Stimulated activated CD8-positive, alpha-beta memory T cell treated with anti-CD3 and anti-CD28 coated beads, Interleukin-12 subunit alpha, Interleukin-12 subunit beta, amount 100 ng/mL, for 4 hours (primary cell): ENCODE measurements at places on chromosomes 16 and 17.

DNA sequence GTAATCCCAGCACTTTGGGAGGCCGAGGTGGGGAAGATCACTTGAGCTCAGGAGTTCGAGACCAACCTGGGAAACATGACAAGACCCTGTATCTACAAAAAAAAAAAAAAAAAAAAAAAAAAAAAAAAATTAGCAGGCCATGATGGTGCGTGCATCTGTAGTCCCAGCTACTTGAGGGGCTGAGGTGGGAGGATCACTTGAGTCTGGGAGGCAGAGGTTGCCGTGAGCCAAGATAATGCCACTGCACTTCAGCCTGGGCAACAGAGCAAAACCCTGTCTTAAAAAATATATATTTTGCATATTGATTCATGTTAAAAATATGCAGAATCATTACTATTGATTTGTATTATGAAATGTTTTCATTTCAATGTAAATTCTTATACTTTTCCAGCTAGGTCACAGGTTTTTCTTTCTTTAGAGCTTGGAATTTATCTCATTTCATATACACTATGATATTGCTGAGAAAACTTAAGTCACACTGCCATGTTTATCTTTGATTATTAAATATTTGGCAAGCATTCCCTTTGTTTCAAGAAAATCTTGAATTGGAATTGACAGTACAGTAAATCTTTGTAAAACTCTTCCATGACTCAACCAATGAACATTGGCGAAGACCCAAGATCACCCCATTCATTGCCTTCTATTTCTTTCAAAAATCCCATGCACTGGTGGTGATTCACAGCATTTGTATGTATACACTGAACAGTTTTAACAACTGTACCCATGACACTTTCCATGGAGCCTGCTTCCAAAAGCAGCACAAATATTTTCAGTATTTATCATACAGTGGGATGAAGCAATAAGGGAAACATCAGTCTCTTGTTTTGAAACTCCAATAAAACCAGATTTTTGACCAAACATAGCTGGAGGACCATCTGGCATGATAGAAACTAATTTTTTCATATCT, 83.5 kb upstream of the TNRC6A start:
- no peak for DNase-seq

- DNase-seq, result no peak
Measured at GRCh38 chr16:57609541-57610401, 18.7 kb upstream of the ADGRG1 start.

DNA sequence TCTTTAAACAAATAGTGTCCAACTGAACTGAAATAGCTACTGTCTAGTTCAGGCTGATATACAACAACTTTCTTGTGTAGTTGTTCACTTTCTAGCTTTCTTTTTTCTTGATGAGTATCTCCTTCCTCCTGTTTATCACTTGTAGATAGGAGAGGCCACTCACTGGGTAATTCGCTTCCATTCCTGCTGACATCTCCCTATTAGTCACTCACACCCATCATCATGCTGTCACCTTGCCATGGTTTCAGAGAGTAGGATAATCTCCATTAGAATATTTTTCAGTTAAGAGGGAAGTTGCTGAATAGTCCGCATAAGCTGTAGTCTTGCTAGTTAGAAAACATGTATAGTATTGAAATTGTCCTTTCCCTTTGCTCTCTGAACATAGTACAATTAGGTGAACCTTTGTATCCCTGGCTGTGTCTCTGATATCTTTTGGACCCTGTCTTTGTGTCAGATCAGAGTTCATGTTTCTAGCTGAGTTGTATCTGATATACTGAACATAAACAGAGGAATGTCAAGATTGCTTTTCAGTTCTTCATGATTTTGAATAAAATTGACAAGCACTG, 64.4 kb upstream of the RASL10B start:
- DNase-seq, result no peak

DNA sequence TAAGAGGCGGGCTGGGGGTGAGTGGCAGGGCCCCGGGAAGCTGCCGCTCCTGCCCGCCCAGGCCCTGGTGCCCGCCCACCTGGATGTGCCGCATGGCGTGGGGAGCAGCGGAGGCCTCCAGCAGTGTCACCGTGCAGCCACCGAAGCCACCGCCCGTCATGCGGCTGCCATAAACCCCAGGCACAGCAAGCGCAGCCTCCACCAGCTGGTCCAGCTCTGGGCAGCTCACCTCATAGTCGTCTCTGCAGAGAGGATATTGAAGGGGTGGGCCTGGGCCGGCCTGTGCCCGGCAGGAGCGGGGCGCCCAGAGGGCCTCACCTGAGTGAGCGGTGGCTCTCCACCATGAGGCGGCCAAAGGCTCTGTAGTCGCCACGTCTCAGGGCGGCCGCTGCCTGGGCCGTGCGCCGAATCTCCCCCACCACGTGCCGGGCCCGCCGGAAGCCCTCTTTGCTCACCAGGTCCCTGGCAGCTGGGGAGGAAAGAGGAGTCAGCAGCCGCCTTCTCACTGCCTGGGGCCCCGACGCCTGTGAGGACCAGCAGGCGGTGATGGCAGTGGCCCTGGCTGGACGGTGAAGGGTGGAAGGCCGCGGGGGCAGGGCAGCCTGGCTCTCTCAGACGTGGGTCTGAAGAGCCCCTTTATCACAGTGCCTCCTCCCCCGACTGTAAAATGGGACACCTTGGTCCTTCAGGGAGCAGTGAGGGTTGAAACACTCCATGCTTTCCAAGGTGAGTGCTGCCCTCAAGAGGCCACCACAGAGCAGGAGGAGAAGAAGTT, 6.7 kb downstream of the GALK1 start:
- DNase-seq, result no peak

DNA sequence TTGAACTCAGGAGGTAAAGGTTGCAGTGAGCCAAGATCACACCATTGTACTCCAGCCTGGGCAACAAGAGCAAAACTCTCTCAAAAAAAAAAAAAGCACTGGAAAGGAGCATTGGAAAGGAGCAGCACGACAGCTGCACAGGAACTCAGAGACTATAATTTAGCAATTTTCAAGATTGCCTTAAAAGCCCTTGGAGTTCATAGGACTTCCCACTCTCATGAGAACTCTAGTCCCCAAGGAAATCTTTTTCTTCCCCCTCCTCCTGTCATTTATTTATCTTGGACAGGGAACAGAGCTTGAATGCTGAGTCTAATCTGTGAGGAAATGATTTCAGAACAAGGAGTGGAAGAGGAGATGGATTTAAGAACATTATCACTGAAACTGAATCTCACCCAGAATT, 69.0 kb downstream of the PLXDC1 start:
- DNase-seq, result no peak

GRCh38 chr17:37662353-37662752, 19.1 kb upstream of the DDX52 start:
- DNase-seq, result no peak

DNA sequence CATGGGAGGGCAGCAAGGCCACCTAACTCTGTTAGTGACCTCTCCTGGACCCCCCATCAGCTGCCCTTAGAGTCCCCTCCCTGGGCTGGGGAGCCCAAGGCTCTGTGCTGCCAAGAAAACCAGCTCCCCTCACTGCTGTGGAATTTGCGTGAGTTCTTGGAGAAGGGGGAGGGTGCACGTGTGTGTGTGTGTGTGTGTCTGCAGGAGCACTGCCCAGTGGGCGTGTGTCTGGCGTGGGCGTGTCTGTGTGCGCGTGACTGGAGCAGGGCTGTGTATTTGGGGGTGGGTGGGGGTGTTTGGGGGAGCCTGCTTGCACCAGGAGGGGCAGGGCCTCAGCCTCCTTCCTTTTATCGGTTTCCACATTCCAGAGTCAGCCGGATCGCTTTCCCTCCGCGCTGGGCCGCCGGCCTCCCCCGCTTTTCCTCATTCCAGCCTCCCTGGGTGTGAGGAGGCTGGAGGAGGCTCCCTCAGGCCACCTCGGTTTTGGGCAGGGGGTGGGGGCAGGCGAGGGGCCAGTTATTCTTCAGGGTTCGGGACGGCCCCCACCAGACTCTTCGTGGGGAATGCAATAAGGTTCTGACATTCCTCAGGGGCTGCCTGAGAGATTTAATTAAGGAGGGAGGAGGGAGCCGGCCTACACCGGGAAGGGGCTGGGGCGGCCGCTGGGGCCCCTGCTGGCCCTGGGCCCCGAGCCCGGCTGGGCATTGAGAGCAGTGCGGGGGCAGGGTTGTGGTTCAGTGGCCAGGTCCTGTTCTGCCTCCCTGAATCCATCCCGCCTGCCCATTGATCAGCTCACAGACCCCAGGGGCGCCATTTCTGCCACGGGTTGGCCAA, 2.5 kb downstream of the VASN start:
- DNase-seq, result no peak

- DNase-seq, result no peak
Measured at GRCh38 chr17:66829386-66829864, 5.5 kb upstream of the CACNG5 start.

- DNase-seq, result no peak
Measured at GRCh38 chr17:28041844-28042656, 427 bp upstream of the NLK start.

DNA sequence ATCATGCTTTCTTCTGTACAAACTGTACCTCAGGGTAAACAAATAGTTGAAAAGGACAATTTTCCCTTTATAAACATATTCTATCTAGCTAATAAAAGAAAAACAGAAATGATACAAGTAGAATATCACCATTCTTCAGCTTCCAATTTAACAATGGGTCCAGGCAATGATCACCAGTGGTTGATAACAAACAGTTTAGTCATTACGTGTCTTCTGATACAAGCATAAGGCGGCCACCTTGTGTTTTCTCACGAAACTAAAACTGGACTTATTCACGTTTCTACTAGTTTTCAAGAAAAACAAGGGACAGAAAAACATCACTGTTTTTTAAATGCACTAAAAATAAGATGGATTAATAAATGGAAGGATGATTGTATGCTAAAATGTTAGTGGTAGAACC, 58.3 kb downstream of the STH start:
- DNase-seq, result no peak

- no peak for DNase-seq
Measured at GRCh38 chr17:39787743-39788484, 50.2 kb downstream of the GRB7 start.

DNA sequence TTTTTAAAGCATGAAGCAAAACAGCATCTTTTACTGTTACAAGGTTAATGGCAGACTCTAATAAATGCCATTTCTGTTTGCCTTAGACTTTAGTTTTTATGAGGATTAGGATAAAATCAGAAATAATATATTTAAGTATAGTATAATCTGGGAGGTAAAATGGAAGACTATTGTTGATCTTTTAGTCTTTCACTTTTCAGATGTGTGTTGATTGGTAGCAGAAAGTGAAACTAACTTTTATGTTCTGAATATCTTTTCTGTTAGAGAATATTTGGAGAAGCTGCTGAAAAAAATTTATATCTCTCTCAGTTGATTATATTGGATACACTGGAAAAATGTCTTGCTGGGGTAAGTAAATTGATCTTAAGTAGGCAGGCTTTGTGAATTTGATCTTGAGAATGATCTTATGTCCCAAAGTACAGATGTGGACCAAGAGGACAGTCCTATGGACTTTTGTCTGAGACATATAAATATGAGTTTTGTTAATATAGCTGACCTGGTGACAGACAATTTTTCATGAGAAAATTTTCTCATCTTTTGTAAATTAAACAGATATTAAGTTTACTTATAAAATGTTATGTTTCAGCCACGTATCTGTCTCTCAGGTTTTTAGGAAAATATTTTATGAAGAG, 64.1 kb downstream of the NF1 start:
- no peak for DNase-seq

DNA sequence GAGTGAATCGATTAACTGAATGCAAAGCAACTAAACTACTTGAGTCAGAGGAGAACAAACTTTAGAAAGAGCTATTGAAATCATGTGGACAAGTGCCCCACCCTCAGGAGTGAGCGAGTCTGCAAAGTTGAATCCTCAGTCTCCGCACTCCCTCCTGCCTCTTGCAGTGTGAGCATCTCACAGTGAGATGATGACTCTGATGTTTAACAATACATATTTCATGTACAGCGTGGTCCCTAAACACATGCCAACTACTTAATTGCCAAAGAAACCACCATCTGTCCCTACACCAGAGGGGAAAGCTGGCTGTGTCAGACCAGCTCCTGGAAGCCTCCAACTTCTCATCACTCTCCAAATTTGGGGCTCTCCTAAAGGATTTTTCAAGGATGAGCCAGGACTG, 31.2 kb downstream of the PIMREG start:
- no peak for DNase-seq

GRCh38 chr17:45867171-45867570, 22.5 kb downstream of the SPPL2C start:
- no peak for DNase-seq

- no peak for DNase-seq
Measured at GRCh38 chr16:72397876-72398275, 225.9 kb upstream of the PMFBP1 start.

GRCh38 chr17:82984751-82985427, 94.5 kb upstream of the METRNL start:
- DNase-seq, result no peak
